ENCODE measurements at places on chromosomes 12 and 14.

GRCh38 chr12:75271576-75271975 is 58.5 kb downstream of the CAPS2 start:
- DNase-seq: no peak

- no peak for DNase-seq
Measured at GRCh38 chr12:107978641-107979040, 150.4 kb upstream of the WSCD2 start.

DNA sequence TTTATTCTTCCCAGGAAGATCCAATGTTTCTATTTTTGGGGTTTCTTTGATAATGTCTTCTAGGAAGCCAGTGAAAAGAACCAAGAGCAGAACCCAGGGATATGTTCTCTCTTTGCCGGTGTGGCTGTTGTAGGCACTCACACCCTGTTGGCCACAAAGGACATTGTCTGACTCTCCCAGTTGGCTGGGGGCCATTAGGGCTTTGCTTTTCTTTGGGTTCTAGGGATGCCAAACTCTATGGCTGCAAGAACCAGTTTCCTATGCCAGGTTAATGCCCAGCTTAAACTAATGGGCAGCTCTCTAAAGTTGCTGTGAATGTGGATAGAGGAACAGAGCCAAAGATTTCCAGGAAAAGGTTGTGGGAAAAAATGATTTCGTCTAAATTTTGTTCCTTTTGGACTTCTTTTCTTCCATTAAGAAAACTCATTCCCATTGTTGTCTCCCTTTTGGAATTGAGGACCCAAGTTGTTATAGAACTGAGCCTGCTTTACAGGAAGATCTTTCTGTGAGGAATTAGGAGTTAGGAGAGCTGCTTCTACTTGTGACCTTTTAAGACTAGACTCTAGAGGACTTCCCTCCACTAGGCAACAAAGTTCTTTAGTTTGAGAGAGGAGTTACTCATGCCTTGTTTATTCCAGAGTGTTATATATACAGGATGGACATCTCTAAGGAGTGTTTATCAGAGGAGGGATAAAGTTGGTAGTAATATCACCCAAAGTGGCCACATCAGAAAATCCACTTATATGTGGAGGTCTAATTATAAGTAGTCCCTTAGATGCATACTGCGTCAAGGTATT is 13.1 kb downstream of the COPZ1 start:
- no peak for DNase-seq

- DNase-seq: no peak
Measured at GRCh38 chr14:93369713-93370266, 22.8 kb downstream of the COX8C start.

DNA sequence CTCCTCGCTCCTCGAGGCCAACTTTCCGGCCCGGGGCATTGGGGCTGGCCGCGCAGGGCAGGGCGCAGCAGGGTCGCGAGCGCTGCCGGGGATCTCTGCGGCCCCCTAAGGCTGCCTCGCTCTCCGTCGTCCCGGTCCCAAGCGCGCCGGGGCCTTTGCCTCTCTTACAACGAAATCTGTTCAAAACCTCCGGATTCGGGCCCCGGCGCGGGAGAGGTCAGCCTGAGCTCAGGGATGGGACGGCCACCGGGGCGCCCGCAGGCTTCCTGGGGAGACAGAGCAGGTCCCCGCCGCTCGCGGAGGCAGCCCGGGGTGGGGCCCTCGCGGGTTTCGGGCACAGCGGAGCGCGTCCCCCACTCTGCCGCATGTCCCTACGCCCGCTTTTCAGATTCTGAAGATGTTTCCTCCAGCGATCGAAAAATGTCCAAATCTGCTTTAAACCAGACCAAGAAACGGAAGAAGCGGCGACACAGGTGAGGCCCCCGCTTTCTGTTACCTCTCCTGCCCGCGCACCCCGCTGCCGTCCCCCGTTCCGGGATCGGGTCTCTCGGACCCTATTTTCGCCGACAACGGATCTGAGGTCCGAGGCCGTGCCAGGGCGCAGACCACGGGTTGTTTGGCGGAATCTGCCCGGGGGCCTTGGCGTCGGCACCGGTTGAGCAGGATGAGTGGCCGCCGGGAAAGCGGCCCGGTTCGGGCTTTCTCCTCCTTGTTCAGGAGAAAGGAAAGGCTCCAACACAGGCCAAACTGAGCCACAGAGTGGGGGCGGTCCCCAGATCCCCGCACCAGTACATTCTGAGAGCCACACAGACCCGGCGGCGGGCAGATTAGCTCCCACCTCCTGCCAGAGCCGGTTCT is 1.8 kb downstream of the VSX2 start:
- no peak for DNase-seq

GRCh38 chr12:109995686-109996482 is at the start of gene GIT2:
TSS of gene GIT2 (minus strand) at chr12:109996368. CDS start at chr12:109996224, 144 bp downstream.
- DNase-seq: peak; percentile 90

GRCh38 chr14:87001333-87001732 is 991.6 kb downstream of the GALC start:
- no peak for DNase-seq

GRCh38 chr12:66132408-66132807 is 1.9 kb upstream of the LLPH start:
- DNase-seq: no peak

DNA sequence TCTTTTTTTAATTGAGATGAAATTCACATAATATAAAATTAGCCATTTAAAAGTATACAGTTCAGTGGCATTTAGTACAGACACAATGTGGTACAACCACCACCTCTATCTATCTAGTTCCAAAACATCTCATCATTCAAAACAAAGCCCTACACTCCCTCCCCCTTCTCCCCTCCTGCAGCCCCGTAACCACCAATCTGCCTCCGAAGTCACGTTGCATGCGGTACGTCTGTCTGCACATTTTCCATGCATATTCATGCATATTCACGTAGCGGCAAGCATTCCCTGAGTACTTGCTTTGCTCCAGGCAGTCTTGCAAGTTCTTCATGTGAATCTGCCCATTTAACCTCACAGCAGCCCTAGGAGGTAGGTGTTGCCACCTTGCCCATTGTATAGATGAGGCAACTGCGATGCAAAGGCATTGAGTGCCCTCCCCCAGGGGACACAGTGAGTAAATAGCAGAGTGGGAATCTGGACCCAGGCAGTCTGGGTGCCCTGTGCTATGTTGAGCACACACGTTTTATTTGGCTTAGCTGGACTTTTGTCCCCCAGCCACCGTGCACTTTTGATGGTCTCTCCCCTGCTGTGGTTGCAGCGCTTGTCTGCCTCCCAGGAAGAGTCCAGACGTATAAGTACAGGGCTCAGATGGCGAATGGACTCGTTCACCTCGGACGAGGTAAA is 43.4 kb downstream of the RIN3 start:
- DNase-seq: no peak

DNA sequence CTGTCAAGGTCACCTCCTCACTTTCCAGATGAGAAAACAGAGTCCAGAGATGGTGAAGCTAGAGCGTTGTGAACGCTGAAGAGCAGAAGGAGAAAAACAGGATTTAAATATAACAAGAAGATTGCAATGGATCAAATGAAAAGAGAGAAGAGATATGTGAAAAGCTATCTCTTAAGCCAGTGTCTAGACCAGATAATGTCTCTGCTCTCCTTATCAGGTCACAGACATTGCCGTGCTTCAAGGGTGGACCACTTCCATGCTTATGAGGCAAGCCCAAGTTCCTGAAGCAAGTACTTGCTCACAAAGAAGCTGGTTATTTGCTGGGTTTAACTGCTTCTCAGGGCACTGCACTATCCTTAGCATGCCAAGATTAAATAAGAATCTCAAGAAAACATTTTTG is 31.6 kb upstream of the FRS2 start:
- DNase-seq: no peak

GRCh38 chr14:33237115-33237740 is 298.5 kb downstream of the NPAS3 start:
- no peak for DNase-seq

GRCh38 chr14:24136684-24137528 is 912 bp downstream of the PSME1 start:
- DNase-seq: no peak

DNA sequence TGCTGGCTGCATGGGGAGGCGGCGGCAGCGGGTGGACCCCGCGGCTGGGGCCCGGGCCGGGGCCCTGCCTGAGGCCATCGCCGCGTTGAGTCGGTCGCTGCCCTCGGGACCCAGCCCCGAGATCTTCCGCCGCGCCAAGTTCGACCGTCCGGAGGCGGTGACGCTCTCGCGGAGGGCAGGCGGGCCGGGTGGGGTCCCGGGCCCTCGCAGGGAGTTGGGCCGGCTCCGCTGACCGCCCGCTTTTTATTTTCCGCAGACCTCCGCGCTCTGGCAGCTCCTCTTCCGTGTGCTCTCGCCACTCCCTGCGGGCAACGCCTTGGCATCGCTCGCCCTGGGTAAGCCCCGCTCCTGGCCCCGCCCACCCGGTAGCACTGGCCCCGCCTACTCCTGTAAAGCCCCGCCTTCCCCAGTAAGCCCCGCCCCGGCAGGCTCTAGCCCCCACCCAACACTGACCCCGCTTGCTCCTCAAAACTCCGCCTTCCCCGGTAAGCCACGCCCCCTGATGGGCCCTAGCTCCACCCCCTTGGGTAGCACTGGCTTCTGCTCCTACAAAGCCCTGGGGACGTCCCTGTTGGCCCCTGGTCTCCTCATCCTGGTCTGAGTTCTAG is 424 bp downstream of the TEDC1 start:
- DNase-seq: peak; percentile 89

DNA sequence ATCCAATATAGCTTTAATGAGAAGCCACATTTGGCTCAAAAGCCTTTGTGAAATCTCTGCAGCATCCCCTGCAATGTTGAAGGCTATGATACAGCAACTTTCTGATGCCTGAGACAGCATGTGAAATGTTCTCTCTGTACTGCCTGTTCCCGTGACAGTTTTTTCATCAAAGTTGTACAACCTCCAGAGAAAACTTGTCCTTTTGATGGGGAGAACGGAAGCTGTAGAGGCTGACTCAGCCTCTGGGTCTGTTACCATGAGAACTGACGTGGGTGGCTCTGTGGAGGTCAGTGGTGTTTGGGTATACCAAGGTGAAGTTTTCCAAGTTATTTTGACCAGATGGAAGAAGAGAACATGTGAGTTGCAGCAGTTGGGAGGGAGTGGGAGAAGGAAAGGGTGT is 17.0 kb downstream of the SLC4A8 start:
- DNase-seq: no peak

- no peak for DNase-seq
Measured at GRCh38 chr14:98347686-98348085, 924.3 kb downstream of the BCL11B start.

- DNase-seq: no peak
Measured at GRCh38 chr14:22479132-22479531, 109.9 kb downstream of the DAD1 start.

DNA sequence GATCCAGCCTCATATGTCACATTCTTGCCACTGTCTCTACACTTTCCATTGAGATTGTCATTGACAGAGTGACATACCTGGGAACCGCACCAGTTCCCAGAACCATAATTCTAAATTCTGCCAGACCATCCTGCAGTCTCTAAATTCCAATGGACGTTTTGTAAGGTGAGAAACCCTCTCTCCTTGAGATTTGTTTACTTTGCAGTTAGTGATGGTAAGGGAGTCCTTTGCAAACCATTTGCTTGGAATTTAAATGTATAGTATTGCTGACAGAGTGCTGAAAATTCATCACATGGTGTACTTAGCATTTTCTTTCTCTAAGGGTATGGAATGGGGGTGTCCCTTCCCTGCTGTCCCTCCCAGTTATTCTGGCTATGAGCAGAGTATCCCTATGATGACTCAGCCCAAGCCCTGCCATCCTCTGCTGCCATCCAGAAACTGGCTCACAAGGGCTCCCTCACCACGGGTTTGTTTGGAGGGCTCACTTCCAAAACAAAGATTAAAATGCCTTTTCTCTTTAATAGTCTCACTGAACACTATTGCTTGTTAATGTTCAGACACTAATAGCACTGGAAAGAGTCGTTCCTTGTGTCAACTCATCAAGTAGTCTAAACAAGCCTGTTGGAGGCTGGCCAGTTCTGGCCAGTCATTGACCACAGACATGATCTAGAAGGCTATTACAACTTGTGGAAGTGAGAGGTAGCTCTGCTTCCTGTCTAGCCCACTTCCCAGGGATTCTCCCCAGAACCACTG is 129.0 kb upstream of the HMGA2 start:
- no peak for DNase-seq

GRCh38 chr14:104195878-104196277 is 57.5 kb downstream of the KIF26A start:
- DNase-seq: no peak

DNA sequence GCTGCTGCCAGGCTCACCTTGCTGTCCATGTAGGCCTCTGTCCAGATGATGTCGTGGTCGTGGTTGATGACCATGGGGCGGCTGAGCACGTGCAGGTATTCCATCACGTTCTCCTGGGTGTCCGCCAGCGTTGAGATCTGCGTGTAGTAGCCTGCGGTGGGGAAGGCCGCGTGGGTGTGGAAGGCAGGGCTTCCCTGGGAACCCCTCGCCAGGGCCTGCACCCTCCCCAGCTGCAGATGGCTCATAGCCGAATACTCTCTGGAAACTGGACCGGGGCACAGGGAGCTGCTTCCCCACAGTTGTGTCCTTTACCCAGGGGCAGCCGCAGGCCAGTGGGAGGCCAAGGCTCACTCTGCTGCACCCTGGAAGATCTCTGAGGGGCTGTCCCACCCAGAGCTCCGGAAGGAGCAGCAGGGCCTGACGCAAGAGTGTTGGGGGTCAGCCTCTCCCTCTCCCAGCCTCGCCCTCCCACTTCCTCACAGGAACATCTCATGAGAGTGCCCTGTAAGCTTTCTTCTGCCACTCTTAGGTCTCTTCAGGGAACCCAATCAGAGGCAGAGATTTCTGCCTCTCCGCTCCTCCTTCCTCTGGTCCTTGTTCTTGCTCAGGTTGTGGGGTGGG is 35.5 kb downstream of the CACNA2D4 start:
- DNase-seq: no peak

DNA sequence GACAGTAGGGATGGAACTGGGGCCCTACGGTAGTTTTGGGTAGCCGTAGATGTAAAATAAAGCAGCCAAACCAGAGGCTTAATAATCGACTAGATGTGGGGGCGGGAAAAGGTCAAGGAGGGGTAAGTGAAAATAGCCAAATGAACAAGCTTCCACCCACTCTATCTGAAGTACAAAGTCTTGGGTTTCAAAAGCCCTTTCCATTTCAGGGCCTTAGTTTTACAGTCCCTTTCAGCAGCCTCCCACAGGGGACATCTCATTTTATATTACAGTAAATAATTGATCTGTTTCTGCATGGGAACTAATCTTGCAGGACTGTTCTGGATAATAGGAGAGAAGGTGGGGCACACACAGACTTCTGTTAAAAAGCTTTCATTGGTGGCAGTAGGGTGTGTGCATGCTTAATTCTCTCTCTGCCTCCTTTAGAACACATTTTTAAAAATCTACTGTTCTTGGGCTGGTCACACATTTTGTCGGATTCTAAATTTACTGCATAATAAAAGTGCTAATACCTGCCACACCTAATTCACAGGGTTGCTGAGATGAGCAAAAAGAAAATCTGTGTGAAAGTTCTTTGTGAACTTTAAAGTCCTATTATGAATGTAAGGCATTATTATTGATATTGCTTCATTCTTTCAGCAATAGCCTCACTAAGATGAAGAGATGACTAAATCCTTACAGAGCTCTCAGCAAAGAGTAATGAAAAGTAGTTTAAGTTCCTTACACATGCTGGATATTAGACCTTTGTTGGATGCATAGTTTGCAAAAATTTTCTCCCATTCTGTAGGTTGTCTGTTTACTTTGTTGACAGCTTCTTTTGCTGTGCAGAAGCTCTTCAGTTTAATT is 104.6 kb downstream of the ITPR2 start:
- DNase-seq: no peak

GRCh38 chr12:18171571-18171970 is 81.6 kb upstream of the RERGL start:
- no peak for DNase-seq

Measured in stimulated activated CD4-positive, alpha-beta T cell treated with anti-CD3 and anti-CD28 coated beads, Interleukin-1b, Interleukin-23, amount 100 ng/mL, for 1 hour (primary cell).